ENCODE measurements at places on chromosomes 5 and 9.

DNA sequence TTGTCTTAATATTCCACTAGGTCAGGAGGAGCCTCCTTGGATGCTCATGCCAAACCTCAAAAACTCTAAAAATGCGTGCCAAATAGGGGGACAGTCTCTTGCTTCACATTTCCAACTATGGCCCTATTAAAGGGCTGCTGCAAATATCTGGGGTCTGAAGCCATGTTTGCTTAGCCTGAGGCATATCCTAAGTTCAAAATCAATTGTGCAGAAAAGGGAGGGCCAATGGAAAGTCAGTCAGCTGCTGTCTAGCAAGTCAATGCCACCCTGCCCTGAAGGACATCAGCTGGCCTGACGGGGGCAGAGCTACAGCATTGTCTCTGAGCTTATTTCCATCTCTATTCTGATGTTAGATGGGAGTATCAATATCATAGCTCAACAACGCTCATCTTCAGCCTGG lies 93.6 kb downstream of the SH3TC2 start:
- DNase-seq: no peak

GRCh38 chr5:21199087-21199486 lies 1211.1 kb upstream of the CDH18 start:
- no peak for DNase-seq

DNA sequence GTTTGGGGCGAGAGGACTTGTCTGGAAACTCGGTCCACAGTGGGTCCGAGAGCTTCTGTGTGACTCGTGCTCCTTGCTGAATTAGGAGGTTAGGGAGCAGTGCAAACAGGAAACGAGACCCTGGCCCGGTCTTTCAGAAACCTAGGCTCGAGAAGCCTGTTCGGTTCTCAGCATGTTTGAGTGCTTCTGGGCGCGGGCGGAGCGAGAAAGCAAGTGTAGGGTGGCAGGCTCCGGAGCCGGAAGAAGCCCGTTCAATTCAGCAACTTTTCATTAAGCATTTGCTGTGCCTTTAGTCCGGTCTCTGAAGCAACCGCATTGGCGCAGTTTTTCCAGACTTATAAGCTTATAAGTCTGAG lies 547 bp downstream of the CLTA start:
- peak; percentile 42 for DNase-seq

GRCh38 chr5:175252234-175252805 lies 191.7 kb downstream of the DRD1 start:
- DNase-seq: no peak

DNA sequence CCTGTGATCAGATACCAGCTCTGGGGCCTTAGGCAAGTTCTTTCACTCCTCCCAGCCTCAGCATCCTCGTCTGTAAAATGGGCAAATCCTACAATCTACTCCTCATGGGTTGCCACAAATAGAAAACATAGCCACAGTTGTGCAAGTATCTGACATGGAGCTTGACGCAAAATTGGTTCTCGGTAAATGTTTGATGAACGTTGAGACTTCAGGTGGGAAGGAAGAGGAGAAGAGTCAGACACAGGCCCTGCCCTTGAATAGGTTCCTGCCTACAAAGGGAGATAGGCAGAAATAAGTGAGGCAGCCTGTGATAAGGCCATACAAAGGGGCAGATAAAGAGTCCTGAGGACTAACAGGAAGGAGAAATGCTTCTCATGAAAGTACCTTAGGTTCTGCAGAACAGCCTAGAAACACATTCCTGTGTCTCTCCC lies 26.1 kb upstream of the CPEB4 start:
- DNase-seq: no peak

DNA sequence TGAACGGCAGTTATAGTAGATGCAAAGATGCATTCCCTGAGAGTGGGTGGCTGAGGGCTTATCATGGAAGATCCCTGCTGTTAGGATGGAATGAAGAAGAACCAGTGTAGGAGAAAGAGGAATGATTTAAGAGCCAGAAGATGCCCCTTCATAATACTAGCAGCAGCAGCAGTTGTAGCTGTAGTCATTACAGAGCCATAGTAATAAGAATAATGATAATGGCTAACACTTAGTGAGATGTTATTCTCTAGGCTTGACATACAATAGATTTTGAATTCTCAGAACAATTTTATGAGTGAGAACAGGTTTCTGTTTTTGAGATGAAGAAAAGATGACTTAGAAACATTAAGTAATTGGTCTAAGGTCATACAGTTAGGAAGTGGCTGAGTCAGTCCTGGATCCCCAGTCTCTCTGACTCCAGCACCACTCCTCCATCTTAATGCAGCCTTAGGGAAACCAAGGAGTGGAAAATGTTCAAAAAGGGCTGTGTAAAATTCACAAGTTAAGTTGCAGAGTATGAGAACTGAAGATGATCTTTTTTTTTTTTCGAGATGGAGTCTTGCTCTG lies 459.4 kb upstream of the SGCD start:
- no peak for DNase-seq

- no peak for DNase-seq
Observed at GRCh38 chr5:174191850-174192655, 146.5 kb downstream of the NSG2 start.
